ENCODE measurements at places on chromosomes 1 and 21.

DNA sequence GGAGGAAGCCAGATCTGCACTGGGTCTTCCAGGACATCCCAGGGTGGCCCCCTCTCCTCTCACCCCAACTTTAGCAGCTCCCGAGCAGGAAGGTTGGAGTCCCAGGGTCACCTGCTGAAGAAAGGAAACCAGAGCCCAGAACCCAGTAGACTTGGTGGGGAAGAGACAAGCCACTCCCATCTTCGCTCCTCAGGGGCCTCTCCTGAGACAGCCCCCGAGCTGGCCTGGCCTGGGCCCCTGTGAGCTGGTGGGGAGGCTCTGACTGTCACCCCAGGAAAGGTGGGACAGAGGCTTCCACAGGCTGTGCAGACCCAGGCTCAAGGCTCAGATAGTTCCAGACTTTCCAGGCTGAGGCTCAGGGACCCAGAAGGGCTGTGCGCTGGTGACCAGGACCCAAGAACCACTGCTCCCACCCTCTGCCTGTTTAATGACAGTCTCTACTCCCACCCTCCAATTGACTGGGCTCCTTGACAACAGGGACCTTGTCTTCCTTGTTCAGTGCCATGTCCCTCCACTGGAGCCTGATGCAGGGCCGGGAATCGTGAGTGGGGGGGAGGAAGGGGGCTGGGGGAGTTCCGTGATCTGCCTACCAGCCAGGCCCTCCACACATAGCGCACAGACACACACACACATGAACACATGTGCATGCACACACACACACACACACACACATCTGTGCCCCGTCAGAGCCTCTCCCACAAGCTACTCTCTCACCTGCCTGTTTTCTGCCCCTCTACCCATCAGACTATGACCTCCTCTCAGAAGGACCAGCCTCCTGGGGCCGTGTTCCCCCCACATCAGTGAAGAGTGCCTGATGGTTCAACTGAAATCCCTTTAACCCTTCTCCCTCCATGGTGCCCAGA, 401.2 kb downstream of the MATN1 start:
- no peak for DNase-seq

DNA sequence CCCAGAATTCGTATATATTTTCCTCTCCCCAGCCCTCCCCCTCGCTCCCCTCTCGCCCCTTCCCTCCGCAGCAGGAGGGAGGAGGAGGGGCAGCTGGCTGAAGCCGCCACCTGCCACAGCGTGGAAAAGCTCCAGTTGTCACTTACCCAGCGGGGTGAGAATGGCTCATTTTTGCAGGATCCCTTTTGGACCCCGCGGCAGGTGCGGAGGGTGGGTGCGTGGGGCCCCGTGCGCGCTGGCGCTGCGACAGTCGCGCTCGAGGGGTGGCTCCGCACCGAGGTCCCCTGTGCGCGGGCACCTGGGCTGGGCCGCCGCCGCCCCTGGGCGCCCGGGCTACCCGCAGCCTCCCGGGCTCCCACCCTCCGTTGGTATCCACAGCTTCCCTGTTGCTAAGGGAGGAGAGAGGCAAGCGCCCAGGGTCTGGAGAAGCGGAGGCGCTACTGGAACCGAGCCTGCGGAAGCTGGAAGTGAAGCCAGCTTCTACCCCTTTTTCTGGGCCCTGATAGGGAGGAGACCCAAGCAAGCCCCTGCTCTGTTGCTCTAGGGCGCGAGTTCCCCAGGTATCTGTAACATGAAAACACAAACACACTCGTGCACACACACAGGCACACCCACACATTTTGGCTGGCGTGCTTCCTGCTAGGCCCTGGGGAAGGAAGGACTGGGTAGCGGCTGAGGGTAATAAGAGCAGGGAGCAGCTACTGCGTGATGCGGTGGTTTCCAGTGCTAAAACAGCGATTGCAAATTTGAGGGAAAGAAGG, at the start of gene ERICH3:
Gene ERICH3, minus strand, starts transcription at position 442 of the 761 bp plus-strand sequence. Its CDS starts 273 bp downstream, at position 169.
- peak; percentile 72 for DNase-seq

DNA sequence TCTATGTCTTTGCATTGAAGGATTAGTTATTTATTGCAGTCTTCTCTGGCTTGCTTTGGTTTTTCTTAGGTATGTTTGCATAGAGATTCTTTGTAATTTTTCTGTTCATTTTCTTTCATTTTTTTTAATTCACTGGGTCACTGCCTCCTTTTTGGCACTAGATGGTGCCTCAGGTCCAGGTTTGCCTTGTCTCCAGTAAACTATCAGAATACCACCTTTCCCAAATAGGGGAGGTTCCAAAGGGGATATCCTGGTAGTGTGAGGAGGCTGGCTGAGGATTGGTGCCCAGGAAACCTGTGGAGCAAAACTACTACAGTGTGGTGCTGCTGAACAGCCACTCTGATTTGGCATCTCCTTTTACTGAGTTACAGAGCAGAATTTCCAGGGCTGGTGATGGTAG, 257.1 kb downstream of the KCTD3 start:
- DNase-seq = no peak

DNA sequence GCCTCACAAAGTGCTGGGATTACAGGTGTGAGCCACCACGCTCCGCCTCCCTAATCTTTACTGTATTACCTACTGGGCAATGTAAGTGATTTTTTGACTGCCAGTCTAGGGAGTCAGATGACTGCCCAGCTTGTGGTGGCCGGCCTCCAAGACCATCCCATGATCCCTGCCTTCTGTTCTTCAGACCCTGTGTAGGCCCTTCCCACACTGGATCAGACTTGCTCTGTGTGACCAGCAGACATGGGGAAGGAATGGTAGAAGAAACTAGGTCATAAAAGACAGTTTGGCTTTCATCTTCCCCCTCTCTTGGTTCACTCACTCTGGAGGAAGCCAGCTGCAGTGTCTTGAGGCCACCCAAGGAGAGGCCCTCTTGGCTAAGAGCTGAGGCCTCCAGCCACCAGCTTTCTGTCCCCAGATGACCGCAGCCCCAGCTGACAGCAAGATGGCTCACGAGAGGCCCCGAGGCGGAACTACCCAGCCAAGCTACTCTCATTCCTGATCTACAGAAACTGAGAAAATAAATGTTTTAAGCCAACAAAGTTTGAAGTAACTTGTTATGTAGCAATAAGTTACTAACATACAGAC, 14.5 kb upstream of the CBR3 start:
- no peak for DNase-seq

GRCh38 chr1:14742181-14742980, 143.9 kb downstream of the KAZN start:
- DNase-seq = peak; percentile 36

- DNase-seq = no peak
Measured at GRCh38 chr1:236751935-236752334, 43.2 kb upstream of the MTR start.

DNA sequence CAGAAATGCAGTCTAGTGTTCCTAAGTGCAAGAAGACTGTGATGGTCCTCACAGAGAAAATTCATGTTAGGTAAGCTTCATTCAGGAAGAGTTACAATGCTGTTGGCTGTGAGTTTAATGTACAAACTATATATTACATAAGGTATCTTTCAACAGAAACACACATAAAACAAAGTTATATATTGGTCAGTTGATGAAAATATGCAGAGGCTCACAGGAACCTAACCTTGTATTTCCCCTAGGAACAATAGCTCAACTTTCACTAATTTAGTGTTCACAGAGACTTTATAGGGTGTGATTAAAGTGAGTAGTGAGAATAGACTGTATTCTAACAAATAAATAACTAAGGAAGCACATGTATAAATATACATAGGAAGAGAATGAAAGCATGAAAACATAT, 676.9 kb upstream of the ADGRL4 start:
- no peak for DNase-seq

DNA sequence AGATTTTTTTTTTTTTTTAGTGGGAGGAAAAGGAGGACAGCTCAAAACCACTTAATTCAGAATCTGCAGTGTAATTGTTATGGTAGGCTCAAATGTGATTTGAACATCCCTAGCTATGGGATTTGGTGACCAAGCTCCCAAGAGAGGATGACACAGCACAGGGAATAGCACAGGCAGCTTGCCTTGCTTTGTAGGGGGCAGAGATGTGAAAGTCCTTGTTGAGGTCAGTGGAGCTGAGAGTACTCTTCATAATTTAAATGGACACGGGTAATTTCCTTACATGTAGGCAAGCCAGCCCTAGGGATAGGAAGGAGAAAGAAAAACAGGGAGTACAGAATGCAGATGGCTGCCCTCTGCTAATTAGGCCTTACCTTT, 3.2 kb upstream of the UCK2 start:
- DNase-seq = peak; percentile 24

DNA sequence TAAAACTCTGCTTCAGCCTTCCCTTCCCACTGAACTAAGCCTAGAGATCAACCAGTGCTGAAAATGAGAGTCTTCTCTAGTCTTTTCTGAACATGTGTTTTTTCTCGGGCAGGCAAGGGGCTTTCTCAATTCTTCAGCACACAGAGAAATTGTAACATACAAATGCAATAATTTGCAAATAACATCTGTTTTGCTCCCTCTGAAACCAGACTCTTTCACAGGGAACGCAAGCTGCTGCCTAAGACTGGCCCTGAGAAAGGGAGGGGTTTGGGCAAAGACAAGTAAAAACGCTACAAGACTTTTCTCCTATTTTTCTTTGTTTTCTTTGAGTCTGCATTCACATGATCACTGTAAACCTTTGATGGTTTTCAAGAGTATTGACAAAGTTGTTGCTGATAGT, 39.6 kb upstream of the VN1R5 start:
- no peak for DNase-seq

GRCh38 chr1:93692026-93692425, 10.4 kb upstream of the BCAR3 start:
- peak; percentile 39 for DNase-seq

GRCh38 chr1:18721041-18721440, 90.4 kb downstream of the PAX7 start:
- no peak for DNase-seq

DNA sequence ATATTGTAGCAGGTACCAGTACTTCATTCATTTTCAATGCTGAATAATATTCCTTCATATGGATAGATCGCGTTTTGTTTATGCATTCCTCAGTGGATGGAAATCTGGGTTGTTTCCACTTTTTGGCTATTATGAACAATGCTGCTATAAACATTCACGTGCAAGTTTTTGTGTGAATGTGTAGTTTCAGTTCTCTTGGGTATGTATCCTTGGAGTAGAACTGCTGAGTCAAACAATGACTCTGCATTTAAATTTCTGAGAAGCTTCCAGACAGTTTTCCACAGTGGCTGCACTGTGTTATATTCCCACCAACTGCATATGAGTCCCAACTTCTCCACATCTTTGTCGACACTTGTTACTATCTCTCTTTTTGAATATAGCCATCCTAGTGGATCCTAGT, 138.0 kb upstream of the KLHDC7A start:
- DNase-seq = no peak

GRCh38 chr1:25699500-25700143, 83.0 kb downstream of the MAN1C1 start:
- no peak for DNase-seq

GRCh38 chr1:184379111-184379752, 7.6 kb upstream of the C1orf21 start:
- DNase-seq = no peak

DNA sequence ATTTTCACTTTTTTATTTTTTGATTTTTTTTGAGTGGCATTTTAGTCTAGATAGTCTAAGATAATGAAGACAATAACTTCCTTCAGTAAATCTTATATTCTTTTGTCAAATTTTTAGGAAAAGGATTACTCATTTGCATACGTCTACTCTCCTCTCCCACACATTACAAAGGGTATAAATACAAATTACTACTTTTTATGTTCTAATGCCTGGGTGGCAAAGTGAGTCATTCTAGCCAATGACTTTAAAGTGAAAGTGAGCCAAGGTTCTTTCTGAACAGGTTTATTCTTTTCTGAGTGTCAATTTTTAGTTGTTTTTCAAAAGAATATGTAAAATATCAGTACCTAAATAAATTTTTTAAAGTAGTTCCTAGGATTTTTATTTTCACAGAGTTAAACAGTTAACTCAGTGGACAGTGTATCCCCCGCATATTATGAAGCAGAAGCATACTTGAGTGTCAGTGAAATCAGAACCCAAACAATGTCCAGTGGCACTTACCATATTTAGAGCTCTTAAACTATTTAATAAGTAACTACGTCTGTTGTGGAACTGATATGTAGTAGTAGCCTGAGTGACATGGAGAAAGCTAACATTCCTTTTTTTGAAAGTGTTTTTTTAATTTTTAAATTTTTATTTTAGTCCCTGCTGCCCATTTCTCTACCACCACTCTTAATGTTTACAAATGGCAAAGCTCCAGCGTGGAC, 141.7 kb downstream of the PHTF1 start:
- no peak for DNase-seq

GRCh38 chr1:187654635-187655034, 825.9 kb downstream of the PLA2G4A start:
- no peak for DNase-seq

- DNase-seq = no peak
Measured at GRCh38 chr1:115257591-115257990, 80.5 kb downstream of the NGF start.

DNA sequence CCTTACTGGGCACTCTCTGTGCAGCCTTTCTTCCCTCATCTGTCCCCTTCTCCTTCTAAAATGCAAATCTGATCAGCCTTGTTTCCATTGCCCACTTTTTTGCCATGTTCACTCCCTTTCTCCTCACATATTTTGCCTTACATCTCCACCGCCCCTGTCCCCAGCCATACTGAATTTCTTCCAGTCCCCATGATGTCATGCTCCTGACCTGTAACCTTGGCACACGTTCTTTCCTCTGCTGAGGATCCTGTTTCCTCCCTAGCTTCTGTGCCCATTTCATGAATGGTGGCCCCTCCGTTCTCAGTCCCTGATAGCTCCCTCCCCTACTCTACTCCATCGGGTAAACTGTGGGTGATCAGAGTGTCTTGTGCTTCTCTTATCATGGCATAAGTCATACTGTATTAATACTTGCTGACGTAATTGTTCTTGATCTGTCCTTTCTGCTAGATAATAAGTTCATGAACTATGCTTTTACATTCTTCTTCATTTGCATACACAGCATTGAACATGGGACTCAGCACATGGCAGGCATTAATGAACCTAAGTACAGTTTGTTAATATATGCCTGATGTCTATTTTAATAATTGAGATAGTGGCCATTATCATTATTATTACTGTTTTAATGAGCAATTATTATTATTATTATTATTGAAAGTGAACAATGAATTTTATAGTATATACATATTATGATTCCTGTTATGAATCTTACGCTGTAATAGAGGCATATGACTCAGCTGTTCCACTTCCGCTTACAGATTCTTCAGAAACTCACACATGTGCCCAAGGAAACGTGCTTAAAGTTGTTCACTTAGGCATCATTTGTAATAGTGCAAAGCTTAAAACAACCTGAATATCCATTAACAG, 28.5 kb downstream of the MAP3K21 start:
- no peak for DNase-seq

DNA sequence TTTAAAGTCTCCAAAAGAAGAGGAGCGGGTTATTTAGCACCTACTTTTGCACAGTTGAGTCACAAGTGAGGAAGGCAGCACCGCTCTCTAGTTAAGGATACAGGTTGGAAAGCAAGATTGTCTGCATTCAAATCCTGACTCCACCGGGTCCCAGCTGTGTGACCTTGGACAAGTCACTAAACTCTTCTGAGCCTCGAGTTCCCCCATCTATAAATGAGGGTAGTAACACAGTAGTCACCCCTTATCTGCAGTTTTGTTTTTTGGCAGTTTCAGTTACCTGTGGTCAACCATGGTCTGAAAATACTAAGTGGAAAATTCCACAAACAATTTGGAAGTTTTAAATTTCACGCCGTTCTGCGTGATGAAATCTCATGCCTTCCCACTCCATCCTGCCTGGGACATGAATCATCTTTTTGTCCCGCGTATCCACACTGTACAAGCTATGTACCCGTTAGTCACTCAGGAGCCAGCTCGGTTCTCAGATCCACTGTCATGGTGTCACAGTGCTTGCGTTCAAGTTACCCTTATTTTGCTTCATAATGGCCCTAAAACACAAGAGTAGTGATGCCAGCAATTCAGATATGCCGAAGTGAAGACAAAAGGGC, 49.4 kb downstream of the CAPZB start:
- no peak for DNase-seq
